ENCODE measurements at places on chromosomes 12 and 14.

DNA sequence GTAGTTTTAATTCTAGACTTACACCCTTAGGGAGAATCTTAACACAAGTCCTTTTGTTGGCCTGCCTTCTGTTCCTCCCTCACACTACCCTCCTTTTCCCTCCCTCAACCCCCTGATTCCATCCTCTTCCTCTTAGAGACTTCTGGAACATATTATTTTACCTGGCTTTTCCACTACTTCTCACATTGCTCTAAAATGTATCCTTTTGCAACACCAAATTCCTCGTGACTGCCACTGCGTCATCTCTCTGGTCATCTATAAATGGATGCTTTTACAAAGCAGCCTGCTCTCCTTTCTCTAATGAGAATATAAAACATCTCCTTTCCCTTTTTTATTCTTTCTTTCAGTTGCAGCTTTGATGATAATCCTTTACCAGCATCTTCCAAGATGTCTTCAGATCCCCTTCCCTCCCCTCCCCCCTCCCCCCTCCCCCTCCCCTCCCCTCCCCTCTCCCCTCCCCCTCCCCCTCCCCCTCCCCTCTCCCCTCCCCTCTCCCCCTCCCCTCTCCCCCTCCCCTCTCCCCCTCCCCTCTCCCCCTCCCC is 93.6 kb downstream of the DIP2B start:
- no peak for DNase-seq

GRCh38 chr12:25712169-25712568 is 159.1 kb upstream of the LMNTD1 start:
- DNase-seq, result no peak

DNA sequence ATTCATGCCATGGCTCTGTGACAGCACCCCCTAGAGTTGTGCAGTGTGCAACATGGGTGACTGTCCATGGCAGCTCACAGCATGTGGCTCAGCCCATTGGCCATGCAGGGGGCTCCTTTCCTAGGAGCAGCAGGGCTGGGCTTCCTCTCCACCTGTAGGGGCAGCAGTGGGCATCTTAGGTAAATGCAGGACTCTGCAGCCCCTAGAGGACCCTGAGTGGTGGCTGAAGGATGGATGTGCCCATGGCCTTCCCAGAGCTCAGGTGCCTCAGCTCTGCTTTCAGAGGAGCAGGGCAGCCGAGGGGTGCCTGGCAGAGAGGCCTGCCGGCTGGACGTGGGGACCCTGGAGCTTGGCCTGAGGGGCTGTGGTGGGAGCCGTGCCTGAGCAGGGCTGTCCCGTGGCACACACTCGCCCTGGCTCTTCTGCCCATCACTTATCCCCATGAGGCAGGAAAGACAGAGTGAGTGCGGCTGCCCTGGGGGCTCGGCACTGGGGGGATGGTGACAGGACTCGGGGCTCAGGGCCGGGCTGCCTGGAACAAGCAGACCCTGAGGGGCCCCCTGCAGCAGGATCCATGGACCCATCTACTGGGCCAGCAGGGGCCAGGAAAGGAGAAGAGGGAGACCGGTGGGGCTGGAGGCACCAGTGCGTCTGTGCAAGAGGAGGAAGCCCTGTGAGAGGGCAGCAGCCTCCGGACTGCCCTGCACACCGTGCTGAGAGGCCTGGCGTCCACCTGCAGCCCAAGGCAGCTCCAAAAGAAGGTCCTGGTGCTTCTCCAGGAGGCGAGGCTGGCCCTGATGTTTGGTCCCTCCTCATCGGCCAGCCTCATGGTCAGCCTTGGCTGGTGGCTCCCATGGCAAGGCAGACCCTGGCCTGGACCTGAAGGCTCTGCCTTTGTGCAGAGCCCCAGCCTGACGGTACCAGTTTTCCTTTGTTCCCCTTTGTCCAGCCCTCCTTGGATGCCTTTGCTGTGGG is 7.6 kb downstream of the ADSS1 start:
- DNase-seq, result no peak

GRCh38 chr14:90274019-90274418 is 17.7 kb downstream of the PSMC1 start:
- DNase-seq, result no peak

DNA sequence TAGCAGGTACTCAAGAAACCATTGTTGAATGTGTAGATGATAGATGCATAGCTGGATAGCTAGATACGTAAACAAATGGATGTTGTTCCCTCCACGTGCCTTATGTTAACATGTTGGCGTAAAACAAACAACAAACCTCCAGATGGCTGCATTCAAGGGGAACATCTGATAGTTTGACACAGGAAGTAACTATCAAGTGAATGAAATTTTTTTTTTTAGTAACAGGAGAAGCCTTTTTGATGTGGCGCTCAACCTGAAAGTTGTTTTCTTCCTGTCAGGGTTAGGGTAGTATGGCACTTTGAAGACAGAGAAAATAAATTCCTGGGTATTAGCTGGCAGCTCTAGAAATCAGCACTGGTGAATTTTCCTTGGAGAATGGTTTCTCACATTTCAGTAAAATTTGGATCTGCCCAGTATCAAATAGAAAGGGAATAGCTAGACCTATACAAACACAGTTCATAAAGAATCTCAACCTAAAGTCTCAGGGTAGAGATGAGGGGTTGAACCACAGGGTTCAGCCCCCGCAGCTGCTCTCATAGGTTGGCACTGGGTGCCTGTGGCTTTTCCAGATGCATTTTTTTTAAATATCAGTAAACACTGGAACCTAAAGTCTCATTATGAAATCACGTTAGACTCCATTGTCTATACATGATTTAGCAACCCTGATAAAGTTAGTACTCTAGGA is 18.8 kb upstream of the RAP1B start:
- no peak for DNase-seq

GRCh38 chr12:19553175-19553574 is 113.9 kb downstream of the AEBP2 start:
- DNase-seq, result no peak

- DNase-seq, result no peak
Measured at GRCh38 chr12:88150063-88150462, 8.0 kb downstream of the TMTC3 start.

DNA sequence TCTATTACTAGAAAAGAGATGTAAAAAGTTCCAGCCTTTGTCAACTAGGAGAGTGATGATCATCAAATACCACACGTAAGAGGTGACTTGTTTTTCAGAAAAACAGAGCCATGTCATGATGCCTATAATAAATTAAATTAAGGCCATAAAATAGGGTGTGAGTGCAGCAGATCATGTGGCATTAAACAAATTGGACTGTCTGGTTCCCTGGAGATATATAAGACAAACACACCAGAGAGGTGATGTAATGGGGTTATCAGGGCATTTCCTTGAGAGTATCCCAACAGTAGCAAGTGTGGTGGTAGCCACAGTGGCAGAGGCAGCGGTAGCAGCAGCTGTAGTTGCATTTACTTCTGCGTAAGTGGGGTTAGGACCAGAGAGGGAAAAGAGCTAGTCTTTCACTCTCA is 14.6 kb upstream of the GALNT6 start:
- no peak for DNase-seq

DNA sequence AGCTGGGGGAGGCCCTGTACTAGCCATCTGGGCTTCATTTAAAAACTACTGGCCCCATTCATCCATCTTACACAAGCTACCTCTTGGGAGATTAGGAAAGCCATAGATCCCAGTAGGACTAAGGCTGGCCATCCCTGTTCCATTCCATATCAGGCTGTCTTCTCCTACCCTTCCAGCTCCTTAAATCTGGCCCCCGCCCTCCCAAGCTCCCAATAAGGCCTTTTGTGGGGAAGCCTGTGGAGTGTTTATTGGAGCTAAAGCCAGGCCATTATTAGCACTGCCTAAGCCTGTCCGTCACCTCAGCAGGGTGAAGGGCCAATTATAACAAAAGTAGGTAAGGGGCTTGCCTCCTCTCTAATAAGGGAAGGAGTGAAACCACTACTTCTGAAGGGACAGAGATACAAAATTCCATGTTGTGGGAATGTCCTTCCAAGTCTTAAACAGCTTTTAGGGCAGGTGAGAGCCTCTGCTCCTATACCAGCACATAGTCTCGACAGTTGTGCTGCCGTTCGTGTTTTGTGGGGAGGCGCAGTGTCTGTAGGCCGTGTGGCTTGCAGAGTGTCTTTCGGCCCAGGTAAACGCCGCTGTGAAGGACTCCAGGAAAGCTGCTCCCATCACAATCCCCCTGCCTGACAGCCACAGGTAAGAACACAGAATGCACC is 3.7 kb downstream of the MYL6 start:
- no peak for DNase-seq

- no peak for DNase-seq
Measured at GRCh38 chr12:70826156-70826555, 94.4 kb downstream of the PTPRR start.

- DNase-seq, result no peak
Measured at GRCh38 chr14:60508707-60509437, at the start of gene SIX6. Gene SIX6, plus strand, starts transcription at chr14:60509146. Its CDS starts 253 bp downstream, at chr14:60509399.

DNA sequence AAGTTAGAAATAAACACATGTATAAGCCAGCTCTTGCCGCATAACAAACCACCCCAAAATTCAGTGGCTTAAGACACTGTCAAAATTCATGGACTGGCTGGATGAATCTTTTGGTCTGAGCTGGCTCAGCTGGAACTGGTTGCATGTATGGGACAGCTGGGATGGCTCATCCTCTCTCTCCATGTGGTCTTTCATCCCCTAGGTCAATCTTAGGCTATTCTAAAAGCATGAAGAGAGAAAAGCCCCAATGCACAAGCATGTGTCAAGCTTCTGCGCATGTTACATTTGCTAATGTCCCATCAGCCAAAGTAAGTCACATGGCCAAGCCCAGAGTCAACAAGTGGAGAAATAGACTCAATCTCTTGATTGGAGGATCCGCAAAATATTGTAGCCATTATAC is 71.0 kb downstream of the DRAM1 start:
- DNase-seq, result no peak

GRCh38 chr14:64821651-64822050 is 58.1 kb downstream of the SPTB start:
- no peak for DNase-seq

- peak; percentile 12 for DNase-seq
Measured at GRCh38 chr12:67698672-67699581, 50.4 kb downstream of the DYRK2 start.

GRCh38 chr14:104357689-104358527 is 219.5 kb downstream of the KIF26A start:
- DNase-seq, result no peak

DNA sequence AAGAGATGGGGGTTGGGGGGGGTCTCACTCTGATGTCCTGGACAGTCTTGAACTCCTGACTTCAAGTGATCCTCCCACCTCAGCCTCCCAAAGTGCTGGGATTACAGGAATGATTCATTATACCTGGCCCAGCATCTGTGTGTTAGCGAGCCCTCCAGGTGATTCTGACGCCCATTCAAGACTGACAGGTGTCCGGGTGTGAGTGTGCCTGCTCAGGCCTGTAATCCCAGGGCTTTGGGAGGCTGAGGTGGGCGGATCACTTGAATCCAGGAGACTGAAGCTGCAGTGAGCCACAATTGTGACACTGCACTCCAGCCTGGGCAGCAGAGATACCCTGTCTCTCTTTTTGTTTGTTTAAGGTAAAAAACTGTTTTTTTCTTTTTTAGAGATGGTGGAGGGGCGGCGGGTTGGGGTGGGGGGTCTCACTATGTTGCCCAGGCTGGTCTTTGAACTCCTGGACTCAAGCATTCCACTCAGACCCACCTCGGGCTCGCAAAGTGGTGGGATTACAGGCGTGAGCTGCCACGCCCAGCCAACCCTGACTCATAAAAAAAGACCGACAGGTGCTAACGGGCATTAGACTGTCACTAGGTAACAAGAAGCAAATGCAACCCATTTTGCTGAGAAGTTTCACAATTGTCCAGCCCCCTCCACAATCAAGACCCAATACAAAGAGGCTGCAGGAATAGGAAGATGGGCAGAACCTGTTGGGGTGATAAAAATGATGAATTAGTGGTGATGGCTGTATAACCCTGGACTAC is 4.7 kb downstream of the VSIG10 start:
- DNase-seq, result no peak

DNA sequence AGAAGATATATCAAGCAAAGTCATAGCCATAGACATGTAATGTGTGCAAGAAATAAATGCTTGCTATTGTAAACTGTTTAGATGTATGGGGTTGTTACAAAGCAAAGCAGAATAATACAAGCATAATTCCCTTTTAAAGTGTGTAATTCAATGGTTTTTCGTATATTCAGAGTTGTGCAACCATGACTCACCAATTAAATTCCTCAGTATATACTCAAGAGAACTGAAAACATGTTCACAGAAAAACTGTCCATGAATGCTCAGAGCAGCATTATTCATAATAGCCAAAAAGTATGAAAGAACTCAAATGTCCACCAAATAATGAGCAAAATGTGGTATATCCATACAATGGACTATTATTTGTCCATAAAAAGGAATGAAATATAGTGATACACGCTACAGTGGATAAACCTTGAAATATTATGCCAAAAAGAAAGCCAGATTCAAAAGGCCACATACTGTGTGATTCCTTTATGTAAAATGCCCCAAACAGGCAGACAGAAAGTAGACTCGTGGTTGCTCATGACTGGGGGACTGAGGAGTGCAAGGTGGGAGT is 9.3 kb downstream of the GXYLT1 start:
- DNase-seq, result no peak

- DNase-seq, result no peak
Measured at GRCh38 chr12:55932551-55932910, 1.6 kb downstream of the DGKA start.

- DNase-seq, result no peak
Measured at GRCh38 chr12:55720894-55721444, 776 bp downstream of the RDH5 start.

- no peak for DNase-seq
Measured at GRCh38 chr14:103820908-103821307, 26.5 kb downstream of the PPP1R13B start.

DNA sequence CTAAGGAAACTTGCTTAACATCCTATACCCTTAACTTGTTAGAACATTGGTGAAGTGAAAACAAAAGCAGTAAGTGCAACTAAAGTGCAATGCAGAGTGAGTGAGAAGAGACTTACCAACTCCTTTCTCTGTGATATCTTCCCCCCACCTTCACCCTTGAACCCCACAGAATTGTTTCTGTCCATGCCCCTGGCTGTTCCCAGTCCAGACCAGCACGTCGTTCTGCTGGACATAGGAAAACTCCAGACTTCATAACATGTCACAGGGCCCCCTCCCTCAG is 91.9 kb downstream of the DAD1 start:
- DNase-seq, result no peak

DNA sequence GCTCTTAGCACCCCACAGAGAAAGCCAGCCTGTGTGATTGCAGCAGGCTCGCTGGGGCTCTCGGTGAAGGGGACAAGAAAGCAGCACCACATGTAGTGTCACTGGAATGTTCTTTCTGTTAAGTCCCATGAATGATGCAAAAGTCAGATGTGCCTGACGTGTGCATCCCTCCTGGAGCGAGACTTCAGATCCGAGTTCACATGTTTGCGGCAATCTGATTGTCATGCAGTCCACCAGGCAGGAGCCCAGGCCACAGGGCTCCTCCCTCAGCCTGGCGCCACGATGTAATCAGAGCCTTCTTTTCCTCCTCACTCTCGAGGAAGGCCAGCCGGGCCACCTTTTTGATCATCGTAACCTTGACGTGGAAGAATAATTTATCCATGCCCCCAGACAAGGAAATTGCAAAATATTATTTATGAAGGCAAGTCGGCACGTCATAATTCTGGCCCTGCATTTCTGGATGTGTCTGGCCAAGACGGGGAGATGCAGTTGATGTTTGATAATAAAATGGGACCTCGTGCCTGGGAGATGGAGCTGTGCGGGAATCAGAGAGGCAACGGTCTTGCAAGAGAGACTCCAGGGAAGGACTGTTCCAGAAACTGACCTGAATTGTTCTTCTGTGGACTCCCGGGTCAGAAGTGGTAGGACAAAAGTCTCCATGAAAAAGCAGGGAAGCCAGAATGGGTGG is 214.6 kb downstream of the PHETA1 start:
- no peak for DNase-seq
